NCI-H774 (cell line): ENCODE measurements at places on chromosomes 5 and 9.

GRCh38 chr5:167485061-167485774, 806.2 kb upstream of the WWC1 start:
- DNase-seq = no peak

GRCh38 chr5:31626604-31627234, 12.2 kb upstream of the PDZD2 start:
- DNase-seq = no peak

GRCh38 chr9:121884057-121884541, 209.0 kb downstream of the TTLL11 start:
- no peak for DNase-seq

GRCh38 chr9:114157516-114158176, 2.3 kb downstream of the COL27A1 start:
- DNase-seq = no peak

DNA sequence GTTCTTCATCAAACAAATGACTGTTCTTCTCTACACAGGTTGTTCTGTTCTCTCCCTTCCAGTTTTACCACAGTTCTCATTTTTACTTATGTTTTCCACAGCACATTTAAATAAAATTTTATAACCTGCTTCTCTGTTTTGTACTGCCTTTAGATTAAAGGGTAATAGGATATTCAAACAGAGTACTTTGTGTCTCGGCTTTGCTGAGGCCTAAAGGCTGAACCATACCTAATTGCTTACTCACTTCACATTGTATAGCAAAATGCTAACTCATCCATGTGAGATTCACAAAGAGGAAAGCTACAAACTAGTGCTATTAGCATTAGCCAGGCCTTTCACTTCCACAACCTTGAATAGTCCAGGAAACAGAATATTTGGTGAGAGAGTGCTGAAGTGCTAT, 200.3 kb downstream of the TRPM3 start:
- DNase-seq = no peak

- DNase-seq = no peak
Observed at GRCh38 chr5:11038772-11039171, 277.7 kb upstream of the DAP start.

DNA sequence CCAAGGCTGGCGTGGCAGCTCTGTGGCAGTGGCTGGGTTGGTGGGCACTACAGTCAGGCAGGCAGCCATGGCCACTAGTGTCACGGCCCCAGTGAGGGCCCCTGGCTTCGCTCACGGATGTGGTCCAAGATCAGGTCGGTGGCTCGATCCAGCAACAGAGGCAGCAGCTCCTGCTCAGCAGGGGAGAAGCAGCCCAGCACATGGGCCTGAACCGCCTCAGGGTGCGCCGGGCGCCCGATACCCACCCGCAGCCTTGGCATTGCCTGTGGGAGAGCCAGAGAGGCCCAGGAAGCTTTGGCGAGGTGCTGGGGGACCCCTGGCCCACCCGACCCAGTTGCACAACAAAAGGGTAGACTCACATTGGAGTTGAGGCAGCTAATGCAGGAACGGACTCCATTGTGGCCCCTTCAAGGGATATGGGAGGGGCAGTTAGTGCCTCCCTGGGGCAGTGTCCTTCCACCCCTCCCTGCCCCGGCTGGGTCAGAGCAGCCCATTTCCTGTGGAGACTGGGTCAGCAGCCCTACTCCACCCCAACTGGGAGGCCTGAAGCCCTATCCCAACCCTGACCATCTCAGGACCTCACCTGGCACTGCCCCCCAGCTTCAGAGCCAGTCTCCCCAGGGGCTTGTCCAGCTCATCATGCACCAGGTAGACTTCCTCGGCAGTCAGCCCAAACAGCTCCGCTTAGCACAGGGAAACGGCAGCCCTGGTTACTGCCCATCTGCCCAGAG, 1.3 kb downstream of the PTRH1 start:
- DNase-seq = no peak

- DNase-seq = no peak
Observed at GRCh38 chr9:27189426-27189825, 80.4 kb downstream of the TEK start.

DNA sequence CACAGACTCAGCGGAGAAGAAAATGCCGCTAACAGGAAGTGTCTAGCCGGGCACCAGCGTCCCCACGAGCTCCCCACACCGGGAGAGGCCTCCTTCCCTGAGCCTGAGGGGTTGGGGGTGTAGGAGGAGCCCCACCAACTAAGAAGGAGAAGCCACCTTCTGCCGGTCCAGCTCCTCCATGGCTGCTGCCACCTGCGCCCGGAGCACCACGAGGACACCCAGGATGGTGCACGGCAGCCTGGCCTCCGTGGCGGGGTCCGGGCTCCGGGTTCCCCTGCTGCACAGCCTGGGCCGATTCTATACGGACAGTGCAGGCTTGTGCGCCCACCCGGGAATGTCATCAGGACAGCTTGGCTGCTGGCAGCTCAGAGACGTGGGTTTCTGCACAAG, 297 bp downstream of the LCN8 start:
- no peak for DNase-seq

- no peak for DNase-seq
Observed at GRCh38 chr5:125140855-125141254, 394.4 kb upstream of the ZNF608 start.

DNA sequence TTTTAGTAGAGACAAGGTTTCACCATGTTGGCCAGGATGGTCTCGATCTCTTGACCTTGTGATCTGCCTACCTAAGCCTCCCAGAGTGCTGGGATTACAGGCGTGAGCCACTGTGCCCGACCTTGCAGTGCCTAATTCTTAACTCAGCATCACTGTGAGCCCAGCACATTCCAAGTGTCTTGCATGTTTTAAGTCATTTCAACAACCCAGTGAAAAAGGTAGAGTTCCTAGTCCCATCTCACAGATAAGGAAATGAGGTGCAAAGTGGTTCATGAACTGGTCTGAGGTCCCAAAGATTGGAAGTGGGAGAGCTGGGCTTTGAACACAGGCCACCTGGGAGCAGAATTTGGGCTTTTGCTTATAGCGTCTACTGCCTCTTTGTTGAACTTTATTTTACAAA, 68.0 kb downstream of the ZNF366 start:
- DNase-seq = no peak

DNA sequence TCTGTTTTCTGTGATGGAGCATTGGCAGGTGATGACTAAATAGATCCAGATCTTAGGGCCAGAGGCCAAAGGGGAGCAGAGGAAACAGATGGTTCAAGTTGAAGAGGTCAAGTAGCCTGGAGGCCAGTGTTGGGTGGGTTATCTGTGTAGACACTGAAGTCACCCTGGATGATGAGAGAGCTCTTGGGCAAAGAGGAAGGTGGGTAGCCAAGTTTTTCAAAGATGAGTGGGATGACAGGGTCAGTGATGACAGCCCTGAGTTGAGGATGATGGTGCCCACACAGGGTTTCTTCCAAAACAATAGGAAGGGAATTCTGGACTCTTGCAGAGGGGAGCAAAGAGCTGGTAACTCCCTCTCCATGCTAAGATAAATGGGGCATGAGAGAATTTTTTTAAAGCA, 76.6 kb downstream of the CD180 start:
- DNase-seq = no peak

GRCh38 chr5:124866355-124867136, 120.1 kb upstream of the ZNF608 start:
- DNase-seq = no peak

GRCh38 chr9:136847088-136847825, 2.0 kb upstream of the PHPT1 start:
- DNase-seq = peak; percentile 45

- DNase-seq = no peak
Observed at GRCh38 chr9:129483415-129484351, 137.2 kb downstream of the C9orf50 start.

DNA sequence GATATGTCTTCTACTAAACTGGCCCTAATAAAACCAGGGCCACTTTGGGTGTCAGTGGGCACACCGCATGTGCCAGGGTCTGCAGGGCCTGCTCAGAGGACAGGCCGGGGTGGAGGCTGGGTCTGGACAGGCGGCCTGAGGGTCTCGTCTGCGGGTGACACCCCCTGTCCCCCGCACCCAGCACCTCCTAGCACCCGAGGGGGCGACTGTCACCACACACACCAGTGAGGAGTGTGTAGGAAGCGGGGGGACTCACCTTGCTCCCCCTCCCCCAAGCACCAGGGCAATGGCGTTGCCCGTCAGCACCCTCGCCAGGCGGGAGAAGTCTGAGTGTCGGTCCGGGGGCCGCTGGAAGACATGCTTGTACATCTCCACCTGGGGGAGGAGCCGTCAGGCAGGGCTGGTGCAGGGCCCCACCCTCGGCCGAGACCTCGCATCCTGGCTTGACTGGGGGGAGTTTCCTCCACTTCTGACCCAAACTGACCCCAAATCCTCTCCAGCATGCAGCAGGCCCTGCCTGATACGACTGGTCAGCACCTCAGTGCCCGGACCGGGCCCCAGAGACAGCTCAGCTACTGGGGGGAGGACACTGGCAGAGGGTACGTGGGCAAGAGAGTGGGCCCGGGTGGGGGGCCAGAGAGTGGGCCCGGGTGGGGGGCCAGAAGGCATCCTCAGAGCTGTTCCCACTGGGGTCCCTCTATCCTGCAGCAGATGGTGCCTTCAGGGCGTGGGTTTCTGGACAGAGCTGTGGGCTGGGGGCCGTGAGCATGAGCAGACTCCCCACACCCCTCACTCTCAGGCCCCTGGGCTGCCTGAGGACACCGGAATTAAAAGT, 18.9 kb upstream of the NSMF start:
- DNase-seq = no peak

DNA sequence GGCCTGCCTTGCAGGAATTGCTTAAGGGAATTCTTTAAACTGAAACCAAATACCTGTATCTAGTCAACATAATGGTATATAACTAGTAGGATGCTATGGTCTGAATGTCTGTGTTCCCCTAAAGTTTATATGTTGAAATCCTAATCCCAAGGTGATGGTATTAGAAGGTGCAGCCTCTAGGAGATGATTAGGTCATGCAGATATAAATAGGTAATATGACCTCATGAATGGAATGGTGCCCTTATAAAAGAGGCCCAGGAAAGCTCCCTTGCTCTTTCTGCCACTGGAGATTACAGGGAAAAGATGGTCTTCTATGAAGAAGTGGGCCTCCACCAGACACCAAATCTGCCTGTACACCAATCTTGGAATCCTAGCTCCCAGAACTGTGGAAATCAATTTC, 7.4 kb upstream of the KIAA1958 start:
- no peak for DNase-seq
